Activated CD4-positive, alpha-beta T cell treated with anti-CD3 and anti-CD28 coated beads, Interleukin-2, Interleukin-4, amounts not matched to agents 100 ng/mL and 50 ng/mL, durations not matched to agents 16 hours and 8 hours (primary cell): ENCODE measurements at places on chromosomes 7 and 10.

GRCh38 chr10:101710059-101710695 is 15.2 kb upstream of the FBXW4 start:
- no peak for DNase-seq

- no peak for DNase-seq
Observed at GRCh38 chr10:89478085-89478738, 57.2 kb downstream of the SLC16A12 start.

GRCh38 chr10:118551535-118552100 is 43.8 kb downstream of the PRLHR start:
- DNase-seq = no peak

GRCh38 chr10:77531441-77532001 is 106.1 kb downstream of the KCNMA1 start:
- no peak for DNase-seq

- no peak for DNase-seq
Observed at GRCh38 chr7:5766321-5766761, 15.1 kb downstream of the RNF216 start.

GRCh38 chr7:68535266-68535665 is 1063.0 kb upstream of the AUTS2 start:
- DNase-seq = no peak

DNA sequence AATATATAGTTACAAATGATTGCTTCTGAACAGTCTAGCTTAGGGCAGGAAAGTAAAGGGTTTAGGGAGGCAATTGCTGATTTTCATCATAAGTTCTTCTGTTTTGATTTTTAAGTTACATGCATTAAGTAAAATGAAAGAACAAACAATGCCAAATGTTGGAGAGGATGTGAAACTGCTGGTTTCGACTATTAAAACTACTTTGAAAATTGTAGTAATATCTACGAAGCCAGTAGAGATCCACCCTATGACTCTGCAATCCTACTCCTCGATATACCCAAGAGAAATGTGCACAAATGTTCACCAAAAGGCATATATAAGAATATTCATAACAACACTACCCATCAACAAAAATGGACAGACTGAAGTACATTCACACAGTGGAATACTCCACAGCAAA is 24.3 kb downstream of the PDZD8 start:
- DNase-seq = no peak

GRCh38 chr7:35474100-35474499 is 220.2 kb upstream of the TBX20 start:
- DNase-seq = no peak

DNA sequence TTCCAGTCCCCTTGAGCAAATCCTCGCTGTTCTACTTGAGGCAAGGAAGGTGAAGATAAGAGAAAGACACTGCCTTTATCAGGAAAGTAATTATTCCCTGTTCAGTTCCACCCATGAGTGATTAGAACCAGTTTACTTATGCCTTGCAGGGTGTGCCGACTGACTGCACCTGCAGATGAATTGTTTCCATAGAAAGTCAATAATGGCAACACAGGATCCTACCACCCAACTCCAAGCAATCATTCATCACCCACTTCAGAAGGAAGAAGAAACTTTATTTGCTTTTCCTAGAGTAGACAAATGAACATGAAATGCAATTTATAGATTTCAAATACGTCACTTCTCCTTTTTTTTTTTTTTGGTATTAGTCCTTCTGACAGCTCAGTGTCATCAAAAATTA is 383.9 kb downstream of the SORCS1 start:
- no peak for DNase-seq

DNA sequence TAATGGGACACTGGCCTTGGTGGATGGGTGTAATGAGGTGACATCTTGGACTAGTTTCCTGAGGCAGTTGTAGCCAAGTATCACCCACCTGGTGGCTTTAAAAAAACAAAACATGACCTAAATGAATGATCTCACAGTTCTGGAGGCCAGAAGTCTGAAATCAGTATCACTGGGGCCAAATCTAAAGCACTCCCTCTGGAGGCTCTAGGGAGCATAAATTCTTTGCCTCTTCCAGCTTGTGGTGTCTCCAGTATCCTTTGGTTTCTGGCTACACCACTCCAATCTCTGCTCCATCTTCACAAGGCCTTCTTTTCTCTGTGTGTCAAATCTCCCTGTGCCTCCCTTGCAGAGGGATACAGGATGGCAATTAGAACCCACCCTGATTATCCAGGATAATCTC is 342.9 kb downstream of the CALN1 start:
- no peak for DNase-seq

- no peak for DNase-seq
Observed at GRCh38 chr10:36491926-36492325, 633.5 kb upstream of the ANKRD30A start.
